Left lobe of liver (tissue), 2 donors: ENCODE measurements at places on chromosomes 7 and 10. TPM values are rescaled to one million over a fixed set of nuclear protein-coding genes. Genes with fewer than 3 reads are reported as not detected.

GRCh38 chr7:12583922-12584321, 13.4 kb downstream of the SCIN start:
- DNase-seq = no peak

The CYP2C18 gene
- 110 TPM for total RNA-seq

DNA sequence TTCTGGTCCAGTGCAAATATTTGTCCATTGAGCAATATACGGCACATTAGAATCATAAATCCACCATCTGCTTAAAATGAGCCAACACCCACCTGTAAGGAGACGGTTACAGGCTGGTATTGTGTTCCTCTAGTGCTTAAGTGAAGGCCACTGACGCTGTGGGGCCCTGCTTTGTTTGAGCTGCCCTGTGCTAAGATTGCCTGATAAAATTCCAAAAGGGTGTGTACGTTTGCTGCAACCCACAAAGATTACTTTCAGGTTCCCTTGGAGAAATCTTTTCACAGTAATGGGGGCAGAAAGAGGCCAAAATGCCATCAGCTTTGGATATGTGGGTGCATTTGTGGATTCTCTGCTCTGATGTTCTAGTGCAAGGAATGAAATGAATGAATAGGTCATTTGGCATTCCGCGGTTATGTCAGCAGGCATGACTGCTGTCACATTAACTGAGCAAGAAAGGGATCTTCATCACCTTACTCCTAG, 34.4 kb downstream of the AGR3 start:
- DNase-seq = no peak

The TMEM176A gene
- 449 TPM for total RNA-seq
